ENCODE measurements at places on chromosomes 2 and 18.

GRCh38 chr18:39909706-39910105, 2045.3 kb upstream of the PIK3C3 start:
- no peak for DNase-seq

DNA sequence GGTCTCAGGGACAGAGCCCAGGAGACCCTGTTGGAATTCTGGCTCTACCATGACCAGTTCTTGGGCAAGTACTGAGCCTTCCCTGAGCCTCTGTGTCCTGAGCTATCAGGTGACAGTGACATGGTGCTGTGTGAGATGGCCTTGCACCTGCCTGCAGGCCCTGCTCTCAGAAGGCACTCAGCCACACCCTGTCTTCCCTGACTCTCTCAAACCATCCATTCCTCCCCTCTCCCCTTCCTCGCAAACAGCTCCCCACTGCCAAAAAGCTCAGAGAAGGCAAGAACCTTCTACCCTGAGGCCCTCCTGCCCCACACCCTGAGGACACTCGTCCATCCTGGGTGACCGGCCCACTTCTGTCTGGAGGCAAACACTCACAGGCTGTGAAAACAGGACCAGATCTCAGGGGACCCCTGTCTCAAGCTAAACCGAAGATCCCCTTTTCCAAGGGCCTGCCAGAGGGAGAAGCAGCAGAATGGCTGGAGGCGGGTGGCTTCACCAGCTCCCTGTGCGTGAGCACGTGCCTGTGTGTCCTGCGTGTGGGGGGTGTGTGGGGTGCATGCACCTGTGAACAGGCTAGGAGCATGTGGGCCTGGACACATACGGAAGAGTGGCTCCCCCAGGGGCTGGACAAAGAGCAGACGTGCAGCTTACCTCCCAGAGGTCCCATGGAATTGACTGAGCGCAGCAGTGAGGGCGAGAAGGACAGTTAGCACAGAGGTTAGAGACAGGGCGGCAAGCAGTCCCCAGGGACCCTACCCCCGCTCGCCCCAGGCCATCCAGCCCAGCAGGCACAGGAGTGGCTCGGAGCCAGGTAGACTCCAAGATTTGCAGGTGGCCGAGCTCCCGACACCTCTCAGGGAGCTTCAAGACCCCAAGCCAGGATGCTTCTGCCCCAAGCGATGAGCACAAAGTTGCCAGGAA, 53.9 kb downstream of the BIN1 start:
- DNase-seq, result no peak

DNA sequence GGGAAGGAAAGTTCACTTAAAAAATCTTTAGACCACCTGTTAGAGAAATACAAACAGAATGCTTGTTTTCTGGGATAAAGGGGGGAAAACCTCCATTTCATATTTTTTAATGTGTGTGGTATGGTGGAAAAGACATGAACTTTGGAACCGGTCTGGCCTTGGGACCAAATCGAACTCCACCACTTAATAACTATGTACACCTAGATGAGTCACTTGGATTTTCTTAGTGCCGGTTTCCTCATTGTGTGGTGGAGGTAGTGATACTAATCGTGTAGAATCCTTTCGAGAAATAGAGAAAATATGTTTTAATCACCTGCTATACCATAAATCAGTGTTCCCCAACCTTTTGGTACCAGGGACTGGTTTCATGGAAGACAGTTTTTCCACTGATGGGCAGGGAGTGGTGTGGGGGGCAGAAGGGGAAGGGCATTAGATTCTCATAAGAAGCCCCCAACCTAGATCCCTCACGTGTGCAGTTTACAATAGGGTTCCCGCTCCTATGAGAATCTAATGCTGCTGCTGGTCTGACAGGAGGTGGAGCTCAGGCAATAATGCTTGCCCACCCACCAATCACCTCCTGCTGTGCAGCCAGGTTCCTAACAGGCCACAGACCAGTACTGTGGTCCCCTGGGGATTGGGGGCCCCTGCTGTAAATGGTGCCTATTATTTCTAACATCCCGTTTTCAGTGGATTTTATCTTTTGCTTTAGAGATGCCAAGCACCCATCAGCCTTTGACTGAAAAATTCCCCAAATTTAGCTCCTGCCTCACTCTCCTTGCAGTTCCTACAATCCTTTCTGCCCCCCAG, 308.8 kb downstream of the PRKCE start:
- no peak for DNase-seq

DNA sequence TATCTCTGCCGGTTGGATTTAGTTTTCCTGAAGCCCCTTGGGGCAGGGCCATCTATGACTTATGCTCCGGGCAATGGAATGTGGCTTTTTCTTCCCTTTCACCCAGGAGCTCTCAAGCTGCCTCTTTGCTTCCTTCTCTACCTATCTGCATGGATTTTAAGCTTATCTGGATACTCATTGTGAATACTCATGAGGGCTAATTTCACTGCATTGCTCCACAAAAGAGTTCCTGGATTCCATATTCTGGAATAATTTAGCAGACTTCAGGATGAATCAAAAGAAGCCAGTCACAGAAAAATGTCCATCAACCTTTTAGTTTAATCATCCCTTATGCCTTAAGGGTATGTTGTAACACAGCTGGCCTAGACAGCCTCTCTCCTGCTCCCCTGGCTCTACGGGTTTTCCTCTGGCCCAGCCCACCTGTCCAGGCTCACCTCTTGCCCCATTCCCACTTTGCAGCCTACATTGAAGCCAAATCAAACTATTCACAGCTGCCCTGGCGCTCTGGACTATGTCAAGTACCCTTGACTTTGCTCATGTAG, 122.8 kb upstream of the RMDN2 start:
- DNase-seq, result no peak

- DNase-seq, result no peak
Observed at GRCh38 chr2:237309416-237309815, 104.5 kb downstream of the COL6A3 start.

DNA sequence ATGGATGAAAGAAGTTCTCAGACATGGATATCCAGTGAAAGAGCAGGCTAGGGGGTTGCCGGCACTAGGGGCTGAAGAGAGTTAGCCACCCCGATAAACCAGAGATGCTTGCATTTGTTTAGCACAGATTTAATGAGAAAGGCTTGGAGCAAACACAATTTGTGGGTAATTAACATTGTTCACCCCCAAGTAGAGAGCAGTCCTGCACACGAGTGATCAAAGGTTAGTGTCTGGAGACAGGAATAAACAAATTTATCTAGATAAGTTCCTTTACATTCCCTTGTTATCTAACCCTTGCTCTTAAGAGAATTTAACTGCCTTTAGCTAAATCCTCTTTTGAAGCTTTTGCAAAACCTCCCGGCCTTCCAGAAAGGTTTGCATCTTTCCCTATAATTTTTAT, 23.9 kb downstream of the HTR2B start:
- no peak for DNase-seq

GRCh38 chr2:140454717-140455116, 1674.5 kb upstream of the NXPH2 start:
- DNase-seq, result peak; percentile 71

DNA sequence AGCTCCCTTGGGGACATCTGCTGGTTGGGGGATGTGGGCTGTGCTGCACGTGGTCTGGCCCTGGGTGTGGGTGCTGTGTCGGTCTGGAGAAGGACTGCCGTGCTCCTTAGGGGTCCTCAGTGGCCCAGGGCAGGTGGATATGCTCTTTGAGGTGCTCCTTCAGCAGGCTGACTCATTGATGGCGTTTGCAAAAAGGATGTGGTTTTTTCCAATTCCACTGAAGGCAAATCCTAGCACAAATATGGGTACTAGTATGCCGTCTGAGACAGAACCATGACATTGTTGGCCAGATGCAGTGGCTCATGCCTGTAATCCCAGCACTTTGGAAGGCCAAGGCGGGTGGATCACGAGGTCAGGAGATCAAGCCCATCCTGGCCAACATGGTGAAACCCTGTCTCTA, 3.3 kb downstream of the PPP1R7 start:
- DNase-seq, result no peak

- DNase-seq, result no peak
Observed at GRCh38 chr2:226514895-226515294, 284.7 kb downstream of the IRS1 start.

- no peak for DNase-seq
Observed at GRCh38 chr2:130183512-130184373, 1.7 kb downstream of the MZT2B start.

DNA sequence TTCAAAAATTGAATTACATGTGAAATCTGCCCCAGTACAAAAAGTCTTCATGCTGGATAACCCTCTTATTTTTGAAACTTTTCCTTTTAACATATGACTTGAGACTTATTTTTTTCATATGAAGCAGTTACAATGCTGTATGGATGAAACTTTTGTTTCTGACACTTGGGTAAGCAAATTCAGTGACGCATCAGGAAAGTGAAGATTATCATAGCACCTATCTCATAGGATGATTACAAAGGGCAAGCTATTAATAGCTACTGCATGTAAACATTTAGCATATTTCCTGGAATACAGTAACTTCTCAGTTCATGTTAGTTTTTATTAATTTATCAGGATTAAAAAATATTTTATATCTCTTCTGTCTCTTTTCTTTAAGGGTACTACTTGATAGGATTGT, 1109.2 kb downstream of the LRP1B start:
- DNase-seq, result no peak

GRCh38 chr2:37570773-37571586, 100.5 kb downstream of the CDC42EP3 start:
- DNase-seq, result peak; percentile 84

GRCh38 chr2:35989040-35989439, 366.5 kb upstream of the CRIM1 start:
- DNase-seq, result no peak

GRCh38 chr18:21191596-21192307, 50.3 kb upstream of the GREB1L start:
- DNase-seq, result peak; percentile 42

DNA sequence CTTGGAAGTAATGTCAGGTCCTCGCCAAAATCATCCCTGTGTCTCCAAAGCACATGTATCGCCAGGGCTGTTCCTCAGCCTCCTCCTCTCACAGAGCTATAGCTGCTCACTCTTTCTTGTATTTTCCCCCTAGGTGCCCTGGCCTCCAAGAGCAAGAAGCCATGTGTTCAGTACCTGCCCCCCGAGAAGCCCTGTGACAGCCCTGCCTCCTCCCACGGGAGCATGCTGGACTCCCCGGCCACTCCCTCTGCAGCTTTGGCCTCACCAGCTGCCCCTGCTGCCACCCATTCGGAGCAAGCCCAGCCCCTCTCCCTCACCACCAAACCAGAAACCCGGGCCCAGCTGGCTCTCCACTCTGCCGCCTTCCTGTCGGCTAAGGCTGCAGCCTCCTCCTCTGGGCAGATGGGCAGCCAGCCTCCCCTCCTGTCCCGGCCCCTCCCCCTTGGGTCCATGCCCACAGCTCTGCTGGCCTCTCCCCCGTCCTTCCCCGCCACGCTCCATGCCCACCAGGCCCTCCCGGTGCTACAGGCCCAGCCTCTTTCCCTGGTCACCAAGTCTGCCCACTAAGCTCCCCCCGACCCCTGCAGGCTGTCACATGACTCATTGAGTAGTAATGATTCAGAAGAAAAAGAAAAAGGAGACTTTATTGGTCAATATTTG, 18.8 kb downstream of the TGOLN2 start:
- peak; percentile 99 for DNase-seq

DNA sequence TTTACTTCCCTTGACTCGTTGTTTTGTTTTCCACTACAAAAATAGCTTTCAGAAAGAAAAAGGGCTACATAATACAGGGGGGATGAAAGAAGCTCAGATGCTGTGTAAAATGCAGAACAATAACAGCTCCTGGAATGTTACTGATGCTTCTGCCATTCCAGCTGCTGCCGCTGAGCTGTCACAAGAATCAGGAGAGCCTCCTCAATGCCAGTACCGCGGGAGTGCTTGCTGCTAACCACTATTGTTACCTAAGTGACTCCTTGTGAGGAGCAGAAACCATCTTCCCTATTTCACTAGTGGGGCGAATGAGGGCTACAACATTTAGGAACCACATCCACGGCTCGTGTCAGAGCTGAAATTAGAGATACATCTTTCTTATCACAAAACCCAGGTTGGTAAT, 384.8 kb downstream of the GALR1 start:
- DNase-seq, result no peak

DNA sequence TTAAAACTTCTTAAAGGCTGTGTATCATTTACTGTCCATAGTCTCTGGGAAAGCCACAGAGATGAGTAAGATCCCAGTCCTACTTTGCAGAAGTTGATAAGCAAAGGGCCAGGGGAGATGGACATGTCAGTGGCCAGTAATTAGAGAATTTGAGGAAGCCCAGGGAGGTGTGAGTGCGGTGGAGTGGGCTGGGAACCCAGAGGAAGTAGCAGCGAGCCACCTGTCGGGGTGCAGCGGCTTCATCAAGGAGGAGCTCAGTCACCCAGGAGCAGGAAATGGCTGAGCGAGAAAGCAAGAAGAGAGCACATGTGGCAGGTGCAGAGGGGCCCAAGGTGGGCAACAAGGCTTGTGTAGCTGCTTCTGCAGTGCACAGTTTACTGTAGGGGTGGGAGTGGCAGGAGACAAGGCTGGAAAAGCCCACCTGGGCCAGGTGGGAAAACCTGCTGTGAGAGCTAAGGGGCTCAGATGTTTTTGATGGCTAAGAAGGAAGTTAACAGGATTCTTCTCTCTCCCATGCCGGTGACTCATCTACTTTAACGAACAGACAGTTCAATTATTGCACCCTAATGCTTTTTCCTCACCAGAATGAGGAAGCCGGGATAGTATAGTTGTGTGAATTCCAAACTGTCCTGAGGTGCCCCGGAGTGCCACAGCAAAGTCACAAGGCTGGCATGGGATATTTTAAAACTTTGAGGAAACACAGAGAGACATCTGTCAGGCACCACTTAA, 34.8 kb upstream of the MGAT5 start:
- DNase-seq, result no peak

DNA sequence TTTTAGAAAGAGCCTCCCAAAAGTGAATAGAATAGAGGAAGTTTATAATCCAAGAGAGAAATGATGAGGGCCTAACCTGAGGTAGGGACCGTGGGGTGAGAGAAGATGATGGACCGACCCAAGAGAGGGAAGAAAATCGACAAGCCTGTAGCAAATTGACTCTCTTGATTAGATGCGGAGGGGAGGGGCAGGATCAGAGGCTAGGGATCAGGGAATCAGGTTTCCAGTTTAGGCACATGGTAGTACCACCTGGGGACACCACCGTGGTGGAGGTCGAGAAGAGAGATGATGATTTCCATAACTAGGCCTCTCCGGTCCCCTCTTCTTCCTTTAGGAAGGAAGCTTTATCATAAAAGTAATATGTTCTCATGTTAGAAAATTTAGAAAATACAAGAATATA, 108.7 kb upstream of the ALPP start:
- no peak for DNase-seq

GRCh38 chr2:111061191-111061590, 59.5 kb upstream of the BCL2L11 start:
- no peak for DNase-seq

GRCh38 chr2:8578335-8579244, 103.3 kb upstream of the ID2 start:
- no peak for DNase-seq

- DNase-seq, result no peak
Observed at GRCh38 chr18:10473132-10473531, 18.7 kb downstream of the APCDD1 start.

All from ACHN (cell line).